Uterus (tissue), 4 donors: ENCODE measurements at places on chromosomes 16 and 17.
A peak's percentile ranks its signal among the peaks of the same experiment; 100 is the strongest.

DNA sequence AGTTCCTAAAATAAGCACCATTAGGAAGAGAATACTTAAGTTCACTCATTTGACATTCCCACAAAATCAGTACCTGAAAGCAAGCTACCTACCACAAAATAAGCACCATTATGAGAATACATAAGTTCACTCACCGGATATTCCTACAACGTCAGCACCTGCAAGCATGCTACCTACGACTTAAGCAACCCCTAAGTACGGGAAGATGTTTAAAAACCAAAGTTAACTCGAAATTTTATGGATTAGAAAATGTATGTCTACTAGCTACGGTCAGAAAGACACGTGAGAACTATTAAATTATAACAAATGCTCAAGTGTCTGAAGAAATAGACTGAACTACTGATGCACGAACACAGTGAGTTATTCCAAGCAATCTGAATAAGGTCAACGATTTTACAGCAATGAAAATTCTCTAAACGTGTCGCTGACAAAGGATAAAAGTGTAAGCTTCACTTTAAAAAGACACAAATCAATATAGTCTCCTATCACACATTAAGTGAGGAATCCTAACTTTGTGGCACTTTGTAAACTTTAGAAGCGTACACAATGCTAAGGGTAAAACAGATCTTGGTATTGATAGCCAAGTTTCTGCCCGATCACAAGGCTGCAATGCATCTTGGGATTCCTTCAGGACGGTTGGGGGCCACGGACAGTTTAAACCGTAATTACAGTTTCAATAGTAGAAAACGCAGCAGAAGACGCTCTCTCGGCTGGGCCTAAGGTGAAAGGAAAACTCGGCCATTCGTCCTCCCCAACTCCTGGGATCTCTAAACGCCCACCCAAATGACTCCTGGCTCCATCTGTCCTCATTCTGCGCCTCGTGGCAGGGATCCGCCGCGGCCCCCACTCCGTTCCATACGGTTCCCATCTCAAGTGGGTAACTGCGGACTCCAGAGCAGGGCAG lies 1.3 kb downstream of the GSPT1 start:
- DNase-seq, result no peak

GRCh38 chr17:62797959-62798358 lies 10.2 kb downstream of the MARCHF10 start:
- no peak for DNase-seq

- no peak for DNase-seq
Measured at GRCh38 chr16:57084996-57085395, 7.4 kb upstream of the CPNE2 start.

- peak; percentile 25 for DNase-seq
Measured at GRCh38 chr16:9297437-9298113, 206.1 kb downstream of the HAPSTR1 start.

GRCh38 chr17:48261297-48261880 lies 153.8 kb downstream of the SNX11 start:
- no peak for DNase-seq
